ENCODE measurements at places on chromosomes 3 and 15.

DNA sequence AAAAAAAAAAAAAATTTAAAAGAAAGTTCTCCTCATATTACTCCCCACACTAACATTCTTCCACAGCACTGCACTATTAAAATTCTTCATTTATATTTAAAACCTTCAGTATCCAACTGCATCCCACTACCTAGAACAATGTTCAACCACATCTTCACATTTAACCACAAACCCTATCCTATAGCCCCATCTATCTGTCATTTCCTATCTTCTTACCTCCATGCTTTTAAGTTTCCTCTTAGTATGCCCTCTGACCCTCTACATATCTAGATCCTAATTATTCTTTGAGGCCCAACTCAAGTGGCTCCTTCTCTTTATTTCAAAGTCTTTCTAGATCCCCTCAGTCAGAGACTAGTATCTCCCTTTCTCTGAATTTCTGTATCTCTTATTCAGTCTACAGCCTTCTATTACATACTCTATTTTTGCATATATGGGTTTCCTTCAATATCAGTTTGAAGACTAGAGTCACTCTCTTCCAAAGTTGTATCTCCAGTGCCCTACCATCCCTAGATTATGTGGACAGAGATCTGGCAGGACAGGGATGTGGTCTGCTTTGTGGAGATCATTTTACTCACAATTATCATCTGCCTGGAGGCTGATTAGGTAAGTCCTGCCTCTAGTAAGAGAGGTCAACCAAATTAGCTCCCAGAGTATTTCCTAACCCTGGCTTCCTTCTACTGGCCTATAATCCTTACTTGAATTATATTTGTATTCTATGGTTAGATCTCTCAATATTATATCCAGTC lies 1.4 kb downstream of the CIAO2A start:
- no peak for DNase-seq

GRCh38 chr3:149575213-149575960 lies 82.4 kb downstream of the WWTR1 start:
- DNase-seq, result no peak

- DNase-seq, result no peak
Observed at GRCh38 chr3:12239301-12239700, 49.6 kb upstream of the PPARG start.

GRCh38 chr3:52106951-52107611 lies 47.1 kb downstream of the POC1A start:
- DNase-seq, result no peak

GRCh38 chr3:117278424-117279190 lies 569.0 kb downstream of the TUSC7 start:
- DNase-seq, result no peak

- DNase-seq, result no peak
Observed at GRCh38 chr15:64851503-64851840, 9.8 kb downstream of the PLEKHO2 start.

GRCh38 chr15:74870436-74871215 lies 2.5 kb downstream of the SCAMP2 start:
- no peak for DNase-seq

Measured in stimulated activated CD8-positive, alpha-beta memory T cell treated with anti-CD3 and anti-CD28 coated beads, Interleukin-7, amount 100 ng/mL, for 1 hour (primary cell).